Caki2 (cell line): ENCODE measurements at places on chromosomes 3 and 15.
A peak's percentile ranks its signal among the peaks of the same experiment; 100 is the strongest.

GRCh38 chr15:73909651-73910050, 16.6 kb upstream of the LOXL1 start:
- no peak for DNase-seq

GRCh38 chr3:47022641-47023071, 43.2 kb downstream of the NBEAL2 start:
- no peak for DNase-seq

- DNase-seq = no peak
These were observed 112.9 kb downstream of the OXNAD1 start for GRCh38 chr3:16377847-16378302.

- peak; percentile 51 for DNase-seq
These were observed 40.9 kb downstream of the CBLB start for GRCh38 chr3:105827959-105828358.

GRCh38 chr3:98333989-98334606, 19.6 kb upstream of the OR5K4 start:
- DNase-seq = no peak

GRCh38 chr3:39052583-39052982, 767 bp downstream of the WDR48 start:
- DNase-seq = no peak

GRCh38 chr3:160134964-160135363, 90.3 kb upstream of the C3orf80 start:
- no peak for DNase-seq

DNA sequence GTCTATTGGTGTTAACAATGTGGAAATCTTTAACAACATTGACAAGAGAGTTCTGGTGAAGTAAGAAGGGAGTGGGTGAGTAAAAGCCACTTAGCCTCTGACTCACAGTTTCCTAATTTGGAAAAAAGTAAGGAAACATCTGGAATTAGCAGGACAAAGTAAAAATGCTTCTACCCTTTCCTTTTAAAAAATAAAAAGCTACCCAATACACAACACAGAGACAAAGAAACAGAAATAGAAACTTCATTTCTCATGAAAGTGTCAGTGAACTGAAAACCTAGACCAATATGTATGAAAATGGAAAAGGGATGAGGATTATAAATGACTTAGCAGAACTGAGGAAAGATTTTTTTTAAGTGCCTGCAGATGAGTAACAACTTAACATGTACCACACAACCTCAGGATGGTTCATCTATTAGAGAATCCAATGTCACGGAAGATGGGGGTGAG, 65.4 kb downstream of the SSR3 start:
- DNase-seq = no peak

GRCh38 chr3:123053107-123053506, 13.7 kb upstream of the PDIA5 start:
- DNase-seq = no peak

DNA sequence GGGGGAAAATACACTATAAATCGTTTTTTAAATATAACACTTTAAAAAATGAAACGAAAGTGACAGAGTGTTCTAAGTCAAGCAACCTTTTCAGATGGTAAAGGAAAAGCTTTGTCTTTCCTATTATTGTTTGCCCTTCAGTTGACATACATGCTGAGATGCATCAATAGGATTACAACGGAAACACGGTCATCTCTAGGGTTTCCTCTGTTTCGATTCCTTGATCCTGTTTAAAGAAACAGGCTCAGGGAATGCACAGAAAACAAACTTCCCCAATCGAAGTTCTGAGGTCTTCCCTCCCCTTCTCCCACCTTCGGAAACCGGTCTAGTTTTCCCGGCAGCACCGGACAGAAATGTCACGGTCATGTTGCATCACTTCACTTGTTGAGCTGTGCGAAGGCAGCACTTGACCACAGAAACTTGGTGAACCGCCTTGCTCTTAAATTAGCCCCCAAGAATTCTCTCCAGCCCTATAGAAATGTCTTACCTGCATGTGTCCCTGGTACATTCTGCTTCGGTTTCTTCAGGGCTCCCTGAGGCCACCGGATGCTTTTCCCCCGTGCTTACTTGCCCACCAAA, 556 bp downstream of the PEX5L start:
- DNase-seq = no peak

- no peak for DNase-seq
These were observed 112.2 kb downstream of the RFTN1 start for GRCh38 chr3:16401273-16401672.

GRCh38 chr3:153180860-153181372, 18.9 kb downstream of the RAP2B start:
- no peak for DNase-seq

- no peak for DNase-seq
These were observed 241.6 kb upstream of the COL8A1 start for GRCh38 chr3:99396651-99397275.

DNA sequence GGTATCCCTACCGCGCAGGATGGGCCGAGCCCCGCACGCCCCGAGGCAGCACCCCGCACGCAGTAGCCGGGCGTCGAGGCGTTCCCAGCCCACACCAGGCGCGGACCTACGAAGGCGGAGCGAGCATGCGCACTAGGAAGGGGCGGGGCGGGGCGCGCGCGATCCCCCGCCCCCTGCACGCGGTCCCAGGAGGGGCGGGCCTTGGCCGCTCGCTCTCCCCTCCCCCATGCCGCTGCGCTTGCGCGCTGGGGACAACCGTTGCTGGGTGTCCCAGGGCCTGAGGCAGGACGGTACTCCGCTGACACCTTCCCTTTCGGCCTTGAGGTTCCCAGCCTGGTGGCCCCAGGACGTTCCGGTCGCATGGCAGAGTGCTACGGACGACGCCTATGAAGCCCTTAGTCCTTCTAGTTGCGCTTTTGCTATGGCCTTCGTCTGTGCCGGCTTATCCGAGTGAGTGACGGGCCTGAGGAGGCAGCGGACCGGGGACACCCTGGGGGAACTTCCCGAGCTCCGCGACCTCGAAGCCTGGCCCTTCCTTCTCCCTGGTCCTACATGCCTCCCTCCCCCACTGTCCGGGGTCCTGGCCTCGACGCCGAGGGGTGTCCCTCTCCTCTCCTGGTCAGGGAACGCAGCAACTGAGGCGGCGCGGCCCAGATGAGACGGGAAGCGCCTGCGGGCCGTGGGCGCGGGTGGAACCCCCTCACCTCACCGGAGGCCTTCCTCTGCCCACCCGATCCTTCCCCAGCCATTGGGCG, at the start of gene SPESP1:
TSS of gene SPESP1 (plus strand) at position 258 of the 755 bp plus-strand sequence. CDS start at position 387, 129 bp downstream.
- no peak for DNase-seq

- no peak for DNase-seq
These were observed 841.3 kb downstream of the ROBO1 start for GRCh38 chr3:78926523-78926922.

DNA sequence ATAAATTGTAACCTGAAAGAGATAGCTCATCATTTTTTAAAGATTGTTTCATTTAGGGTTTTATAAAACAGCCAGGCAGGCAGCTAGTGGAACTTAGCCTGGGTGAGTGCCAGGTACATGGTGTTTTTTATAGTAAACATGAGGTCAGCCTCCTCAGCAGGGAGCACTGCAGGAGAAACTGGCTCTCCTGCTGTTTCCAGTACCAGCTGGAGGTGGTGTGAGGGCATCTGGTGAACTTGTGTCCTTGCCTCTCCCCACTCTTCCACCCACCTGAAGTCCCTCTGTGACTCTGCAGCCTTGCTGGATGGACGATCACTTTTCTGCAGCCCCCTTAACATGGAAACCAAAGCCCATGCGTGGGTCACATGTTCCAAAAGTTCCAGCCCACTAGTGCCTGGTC, 128.4 kb downstream of the FAM174B start:
- no peak for DNase-seq

DNA sequence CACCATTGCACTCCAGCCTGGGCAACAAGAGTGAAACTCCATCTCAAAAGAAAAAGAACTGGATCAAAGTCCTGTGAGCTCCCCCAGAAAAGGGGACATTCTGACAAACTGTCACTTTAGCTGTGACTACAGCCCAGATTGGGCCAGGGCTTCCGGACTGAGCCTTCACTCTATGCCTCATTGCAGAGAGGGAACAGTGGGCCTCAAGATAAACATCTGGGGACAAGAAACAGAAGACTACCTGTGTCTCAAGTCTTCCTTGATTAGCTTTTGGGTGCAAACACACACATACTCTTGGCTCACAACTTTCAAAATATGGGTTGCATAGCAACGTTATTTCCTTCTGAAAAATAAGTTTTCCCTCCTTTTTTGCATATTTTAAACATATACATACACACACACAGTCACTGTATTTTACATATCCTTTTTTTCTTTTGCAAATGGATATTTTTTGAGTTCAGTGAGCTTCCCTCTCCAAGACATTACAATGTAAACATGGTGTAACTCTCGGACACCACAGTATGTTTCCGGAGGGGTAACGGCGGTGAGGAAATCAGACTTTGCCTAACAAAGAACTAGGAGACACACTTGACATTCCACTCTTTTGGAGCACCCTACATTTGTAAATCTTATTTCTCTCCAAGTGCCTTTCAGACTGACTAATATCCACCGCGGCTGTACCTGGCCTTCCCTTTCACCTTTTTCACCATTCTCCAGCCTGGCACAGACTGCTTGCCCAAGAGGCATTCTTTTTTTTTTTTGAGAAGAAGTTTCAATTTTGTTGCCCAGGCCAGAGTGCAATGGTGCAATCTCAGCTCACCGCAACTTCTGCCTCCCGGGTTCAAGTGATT, 3.5 kb downstream of the TKT start:
- DNase-seq = no peak

GRCh38 chr15:76185716-76186115, 125.6 kb downstream of the ETFA start:
- DNase-seq = no peak

GRCh38 chr3:58134468-58134867, 76.3 kb downstream of the DNASE1L3 start:
- DNase-seq = no peak

DNA sequence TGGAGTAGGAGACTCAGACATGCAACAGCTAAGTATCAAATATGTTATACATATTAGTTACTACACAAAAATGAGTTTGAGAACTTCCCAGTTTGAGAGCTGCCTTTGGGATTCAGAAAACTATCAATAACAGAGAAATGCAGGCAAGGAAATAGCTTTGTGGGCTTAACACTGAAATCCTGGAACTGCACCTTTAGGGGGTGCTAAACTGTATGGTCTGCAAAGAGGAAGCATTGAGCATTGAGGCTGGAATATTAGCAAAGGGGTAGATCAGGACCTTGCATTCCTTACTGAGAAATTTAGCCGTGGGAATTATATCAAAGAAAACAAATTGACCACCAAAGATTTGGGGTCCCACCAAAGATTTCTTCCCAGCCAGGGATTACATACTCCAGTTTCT, 580.0 kb downstream of the ZNF385D start:
- peak; percentile 6 for DNase-seq

DNA sequence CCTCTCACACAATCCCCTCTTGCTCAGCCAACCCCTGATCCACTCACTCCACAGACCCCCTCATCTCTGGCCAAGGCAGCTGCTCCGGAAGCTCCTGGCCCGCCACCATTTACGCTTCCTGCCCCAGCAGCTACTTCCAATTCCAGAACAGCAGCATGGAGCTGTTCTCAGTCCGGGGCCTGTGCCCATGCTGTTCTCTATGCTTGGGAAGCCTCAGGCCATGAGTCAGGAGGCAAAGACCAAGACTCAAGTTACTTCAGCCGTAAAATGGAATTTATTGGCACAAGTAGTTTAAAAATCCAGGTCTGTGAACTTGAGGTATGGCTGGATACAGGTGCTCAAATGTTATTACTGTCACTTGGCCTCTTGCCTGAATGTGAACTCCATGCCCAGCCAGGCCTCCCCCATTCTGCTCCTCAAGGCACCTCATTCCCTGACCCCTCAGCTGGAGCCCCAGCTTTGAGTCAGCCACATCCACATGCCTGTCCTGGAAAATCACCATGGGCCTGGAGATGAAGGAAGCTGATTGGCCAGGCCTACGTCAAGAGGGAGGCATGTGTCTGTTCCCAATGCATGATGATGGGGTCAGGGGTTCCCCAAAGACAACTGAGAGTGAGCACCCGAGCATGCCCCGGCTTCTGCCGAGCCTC, 31.4 kb upstream of the CACNA2D2 start:
- no peak for DNase-seq

GRCh38 chr3:138132239-138132638, at the start of gene A4GNT:
Gene A4GNT, minus strand, starts transcription at chr3:138132390. Its CDS starts 1,134 bp downstream, at chr3:138131256.
- no peak for DNase-seq

- DNase-seq = no peak
These were observed 82.9 kb downstream of the HES1 start for GRCh38 chr3:194218646-194219453.

DNA sequence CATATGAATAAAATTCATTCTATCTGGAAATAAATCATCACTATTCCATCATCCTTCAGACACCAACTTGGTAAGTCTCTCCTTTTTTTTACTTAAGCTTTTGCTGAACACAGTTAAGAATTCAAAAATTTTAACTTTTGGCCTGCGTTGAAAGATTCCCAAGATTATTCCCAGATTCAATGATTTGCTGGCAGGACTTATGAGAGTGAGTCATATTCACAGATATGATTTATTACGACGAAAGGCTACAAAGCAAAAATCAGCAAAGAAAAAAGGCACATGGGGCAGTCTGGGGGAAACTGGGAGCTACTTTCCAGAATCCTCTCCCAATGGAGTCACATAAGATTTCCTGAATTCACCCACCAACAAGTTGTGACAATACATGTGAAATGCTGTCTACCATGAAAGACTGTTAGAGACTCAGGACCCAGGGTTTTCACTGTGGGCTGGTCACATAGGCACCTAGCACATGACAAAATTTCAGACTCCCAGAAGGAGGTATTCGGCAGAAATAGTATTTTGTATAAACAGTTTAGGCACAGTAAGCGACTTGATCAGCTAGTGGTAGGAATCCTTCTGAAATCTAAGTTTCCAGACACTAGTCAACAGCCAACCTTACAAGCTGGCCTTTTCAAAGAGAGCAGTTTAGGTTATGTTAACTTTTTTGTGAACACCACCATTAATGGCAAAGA, 82.1 kb downstream of the DLG1 start:
- no peak for DNase-seq

DNA sequence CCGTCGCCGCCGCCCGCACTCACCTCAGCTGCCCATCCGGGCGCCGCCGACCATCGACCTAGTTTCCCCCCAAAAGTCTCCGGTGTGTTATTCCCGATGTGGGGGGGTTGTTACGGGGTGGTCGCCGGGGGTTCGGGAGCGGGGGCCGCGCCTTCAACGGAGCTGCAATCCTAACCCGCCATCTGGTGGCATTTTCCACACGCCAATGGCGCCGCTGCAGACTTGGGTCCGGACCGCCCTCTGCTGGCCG, at the start of gene STAG1:
TSS of gene STAG1 (minus strand) at position 207 of the 250 bp plus-strand sequence. CDS start 121,480 bp downstream, outside the sequence.
- no peak for DNase-seq

DNA sequence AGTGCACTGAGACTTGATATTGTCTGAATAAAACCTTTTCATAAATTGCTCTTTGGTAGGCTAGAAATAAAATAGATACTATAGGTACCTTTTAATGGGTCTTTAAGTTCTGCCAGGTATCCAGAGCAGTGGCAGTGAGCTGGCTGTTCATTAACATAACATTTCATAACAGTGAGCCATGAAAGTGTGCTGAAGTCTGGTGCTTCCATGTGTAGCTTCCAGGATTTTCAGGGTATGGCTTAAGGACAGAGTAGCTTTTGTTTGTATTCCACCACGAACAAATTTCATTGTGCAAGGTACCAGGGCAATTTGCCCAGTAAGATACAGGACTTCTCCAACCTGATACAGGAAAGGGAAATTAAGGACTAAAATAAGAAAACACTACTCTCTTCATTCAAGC, 124.7 kb upstream of the NANOGP8 start:
- DNase-seq = no peak
